ENCODE measurements at places on chromosomes 6 and 20. TPM values are rescaled to one million over a fixed set of nuclear protein-coding genes. Genes with fewer than 3 reads are reported as not detected.

GRCh38 chr6:110550353-110550752, 73.9 kb upstream of the SLC22A16 start:
- DNase-seq: no peak

DNA sequence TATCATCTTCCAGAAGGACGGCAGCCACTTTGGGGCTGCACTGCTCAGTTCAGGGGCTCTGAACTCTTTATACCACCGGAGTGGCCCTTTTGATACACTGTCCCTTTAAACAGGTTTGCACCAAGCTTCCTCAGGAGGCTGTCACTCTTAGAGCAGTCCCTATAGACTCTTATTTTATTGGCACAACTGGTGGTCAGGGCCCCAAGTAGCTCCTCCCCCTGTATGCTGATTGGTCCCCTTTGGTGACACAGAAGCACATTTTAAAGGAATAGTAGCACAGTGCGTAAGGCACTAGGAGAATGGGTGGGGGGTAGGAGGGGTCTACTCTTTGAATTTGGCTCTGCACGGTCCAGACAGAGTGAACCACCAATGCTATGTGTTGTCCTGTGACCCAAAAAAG, 122.6 kb upstream of the MLN start:
- DNase-seq: no peak

DNA sequence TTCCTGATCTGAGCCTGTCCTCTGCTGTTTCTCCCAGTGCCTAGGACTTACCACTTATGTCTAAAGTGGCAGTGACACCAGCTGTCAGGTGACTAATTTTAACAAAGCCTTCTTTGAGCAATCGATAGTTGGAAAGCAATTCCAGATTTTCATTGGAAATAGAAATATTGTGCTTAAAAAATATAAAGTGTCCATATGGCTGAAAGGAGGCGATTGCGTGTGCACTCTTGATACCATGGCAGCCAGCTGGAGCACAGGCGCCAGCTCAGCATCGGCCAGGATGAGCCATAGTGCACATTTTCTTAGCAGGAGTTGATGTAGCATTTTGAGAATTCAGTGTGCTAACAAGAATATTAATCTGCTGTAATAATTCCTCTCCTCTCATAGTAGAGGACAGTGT, 70.0 kb downstream of the LRRC1 start:
- DNase-seq: no peak

- no peak for DNase-seq
Measured at GRCh38 chr20:14470231-14470899, 133.0 kb upstream of the FLRT3 start.

GRCh38 chr6:38713812-38714211, 1.3 kb upstream of the DNAH8 start:
- no peak for DNase-seq

DNA sequence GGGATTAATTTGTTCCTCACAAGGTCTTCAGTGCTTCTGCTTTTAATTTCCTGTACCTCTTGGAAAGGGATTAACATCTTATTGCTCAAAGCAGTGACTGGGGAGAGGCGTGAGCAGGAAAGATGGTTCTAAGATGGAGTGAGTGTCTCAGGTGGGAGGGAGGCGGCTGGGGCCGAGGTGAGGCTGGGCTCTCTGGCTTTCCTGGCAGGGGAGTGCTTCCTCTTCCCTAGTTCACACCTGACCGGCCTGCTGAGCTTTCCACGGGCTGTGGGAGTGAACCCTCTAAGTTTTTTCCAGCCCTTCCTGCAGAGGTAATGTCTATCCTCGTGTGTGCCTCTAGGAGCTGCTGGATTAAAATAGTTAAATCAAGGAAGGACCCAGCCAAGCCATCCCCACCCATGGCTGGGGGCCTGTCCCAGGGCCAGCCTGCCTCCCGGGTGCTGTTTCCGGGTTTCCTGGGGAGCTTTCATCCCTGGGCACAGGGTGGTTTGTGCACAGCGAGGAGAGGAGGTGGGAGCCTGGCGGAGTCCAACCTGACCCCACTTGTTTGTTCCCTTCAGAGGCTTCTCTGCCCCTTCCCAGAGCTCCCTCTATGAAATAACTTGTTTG, 179.1 kb downstream of the TFAP2C start:
- no peak for DNase-seq

DNA sequence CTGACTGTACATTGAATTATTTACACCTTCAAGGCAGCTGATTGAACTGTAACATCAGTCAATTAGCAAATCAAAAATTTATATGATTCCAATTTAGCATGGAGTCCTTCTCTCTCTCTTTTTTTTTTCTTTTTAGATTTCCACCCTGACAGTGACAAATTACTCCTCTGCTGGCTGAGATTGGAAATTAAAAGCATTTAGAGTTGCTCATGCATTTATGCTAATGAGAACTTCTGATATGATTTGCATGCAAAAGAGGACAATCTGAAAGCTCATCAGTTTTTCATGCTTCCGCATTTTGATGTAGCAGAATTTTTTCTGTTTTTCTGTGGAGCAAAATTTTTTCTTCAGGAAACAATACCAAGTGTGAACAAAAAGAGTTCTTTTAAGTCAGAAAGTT, 130.5 kb upstream of the NOX3 start:
- DNase-seq: no peak

Gene GPR63
- 0.11 TPM for total RNA-seq

Gene COL21A1
- 1.3 TPM for total RNA-seq

DNA sequence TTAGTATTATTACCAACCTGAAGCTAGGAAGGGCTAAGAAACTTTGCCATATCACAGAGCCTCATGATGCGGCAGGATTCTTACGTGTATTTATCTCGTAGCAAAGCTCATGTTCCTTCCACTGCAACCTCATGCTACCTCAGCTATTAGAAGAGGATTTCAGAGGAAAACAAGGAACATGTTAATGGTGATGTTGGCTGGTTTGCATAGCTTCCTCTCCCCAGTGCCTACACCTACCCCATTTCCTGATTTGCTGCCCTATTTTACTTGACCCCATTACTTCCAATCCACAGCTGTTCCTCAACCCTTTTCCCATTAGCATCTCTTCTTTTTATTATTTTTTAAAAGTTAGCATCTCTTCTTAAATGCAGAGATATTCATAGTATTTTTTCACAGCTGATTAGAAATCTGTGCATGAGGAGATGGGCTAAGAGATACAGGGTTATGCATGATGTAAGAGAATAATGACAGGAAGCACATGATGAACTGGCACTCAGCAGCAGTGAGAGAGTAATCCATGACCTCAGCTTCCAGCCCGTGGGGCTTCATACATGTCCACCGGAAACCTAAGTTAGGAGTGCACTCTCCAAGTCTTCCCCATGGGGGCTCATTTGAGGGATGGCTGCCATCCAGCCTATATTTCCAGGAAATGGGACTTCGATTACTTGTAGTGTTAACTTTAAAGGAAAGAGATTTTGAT, 106.1 kb upstream of the ASF1A start:
- no peak for DNase-seq

Gene SEMG2
- total RNA-seq: not detected

Gene PLEKHG1
- 24.6 TPM for total RNA-seq

DNA sequence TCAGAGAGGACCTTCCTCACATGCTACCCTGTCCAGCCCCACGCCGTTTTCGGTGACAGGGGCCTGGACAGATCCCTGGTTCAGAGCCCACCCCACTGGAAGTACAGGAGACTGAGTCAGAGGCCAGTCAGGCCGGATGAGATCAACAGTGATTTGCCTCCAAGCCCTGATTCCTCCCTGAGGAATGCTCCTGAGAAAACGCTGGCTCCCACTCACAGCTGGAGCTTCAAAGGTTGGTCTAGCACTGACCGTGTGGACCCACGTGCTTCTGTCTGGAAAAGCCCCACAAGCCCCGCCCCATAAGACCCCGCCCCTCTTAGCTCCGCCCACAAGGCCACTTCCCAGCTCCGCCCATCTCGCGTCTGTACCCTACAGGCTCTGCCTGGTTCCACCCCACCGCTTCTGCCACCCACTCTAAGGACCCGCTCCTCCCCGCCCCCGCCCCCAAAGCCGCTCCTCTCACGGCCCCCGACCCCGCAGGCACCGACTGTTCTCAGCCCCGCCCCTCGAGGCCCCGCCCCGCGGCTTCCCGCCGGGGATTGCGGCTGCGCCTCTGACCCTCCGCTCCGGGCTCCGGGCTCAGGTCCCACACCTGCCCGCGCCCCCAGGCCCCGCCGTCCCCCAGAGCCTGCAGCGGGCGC, 64.9 kb upstream of the BHLHE23 start:
- no peak for DNase-seq

- DNase-seq: no peak
Measured at GRCh38 chr6:116214681-116215080, 39.2 kb downstream of the TSPYL4 start.

Gene EMILIN3
- total RNA-seq: not detected

GRCh38 chr20:11920083-11920482, 2.4 kb downstream of the BTBD3 start:
- no peak for DNase-seq

Gene HLA-F
- total RNA-seq: 8.7 TPM

Gene DTD1
- total RNA-seq: 27.3 TPM

GRCh38 chr6:20838113-20838512, 303.9 kb downstream of the CDKAL1 start:
- DNase-seq: no peak

GRCh38 chr6:2220154-2220553, 25.3 kb downstream of the GMDS start:
- DNase-seq: no peak

- DNase-seq: no peak
Measured at GRCh38 chr6:39432330-39433025, 110.0 kb upstream of the KCNK16 start.

GRCh38 chr6:100475554-100476320, 11.0 kb upstream of the SIM1 start:
- DNase-seq: no peak

GRCh38 chr6:49911252-49911651, 44.9 kb upstream of the CRISP1 start:
- no peak for DNase-seq

Gene COQ3
- 10.3 TPM for total RNA-seq

Measured in esophagus squamous epithelium (tissue), 5 donors.